GM23338 (cell line): ENCODE measurements at places on chromosomes 12 and 14. TPM values are rescaled to one million over a fixed set of nuclear protein-coding genes. Genes with fewer than 3 reads are reported as not detected.

The SLC38A4 gene
- 12.5 and 13.3 TPM in 2 replicates for total RNA-seq

The DCAF4 gene
- 30.3 and 39.3 TPM in 2 replicates for total RNA-seq

The P2RX2 gene
- 1.7 and 3.0 TPM in 2 replicates for total RNA-seq

The TAC3 gene
- total RNA-seq = 11.9 and 22.0 TPM in 2 replicates

The SMARCD1 gene
- 276 and 287 TPM in 2 replicates for total RNA-seq

The FOXA1 gene
- total RNA-seq = 1.8 TPM in 1 of 2 replicates, not detected in the other

DNA sequence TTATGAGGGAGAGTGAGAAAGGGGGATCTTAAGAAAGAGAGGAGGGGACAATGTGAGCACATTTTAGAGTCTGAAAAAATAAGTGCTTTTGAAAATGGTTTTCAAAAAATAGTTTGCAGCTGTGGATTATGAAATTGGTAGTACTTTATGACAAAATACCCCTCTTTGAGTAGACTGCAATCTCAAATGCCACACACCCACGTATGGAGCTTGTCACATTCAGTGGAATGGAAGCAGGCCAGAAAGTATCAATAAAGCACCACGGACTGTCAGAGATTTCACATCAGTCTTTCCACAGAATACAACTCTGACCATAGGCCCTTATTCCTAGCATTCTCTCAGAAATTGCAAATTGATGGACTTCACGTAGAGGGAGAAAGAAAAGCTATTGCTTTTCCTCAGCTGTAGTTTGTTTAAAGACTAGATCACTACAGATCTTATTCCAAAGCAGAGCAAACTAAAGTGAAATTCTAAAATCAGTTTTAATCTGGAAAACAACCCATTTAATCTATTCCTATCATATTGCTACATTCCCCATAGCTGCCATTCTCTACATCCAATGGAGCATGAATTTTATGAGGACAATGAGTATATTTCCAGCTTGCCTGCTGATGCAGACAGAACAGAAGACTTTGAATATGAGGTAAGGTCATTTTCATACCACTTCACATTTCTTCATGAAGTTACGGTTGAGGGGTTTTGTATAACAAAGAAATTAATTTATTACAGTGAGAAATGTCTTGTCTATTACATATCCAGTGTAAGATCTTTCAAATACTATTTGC, 321.3 kb downstream of the PDZRN4 start:
- no peak overlapping the region for H3K4me3 ChIP-seq
- H3K27me3 ChIP-seq = no peaks in the 10 kb centered on the region
- no peaks in the 10 kb centered on the region for H3K36me3 ChIP-seq

GRCh38 chr12:5997260-5997659, 52.2 kb upstream of the ANO2 start:
- H3K27me3 ChIP-seq = no peaks in the 10 kb centered on the region
- no peak for DNase-seq
- no peak overlapping the region for H3K27ac ChIP-seq
- H3K36me3 ChIP-seq = no peaks in the 10 kb centered on the region
- H3K4me1 ChIP-seq = no peaks in the 10 kb centered on the region

GRCh38 chr14:50951032-50951431, 6.7 kb upstream of the PYGL start:
- no peak overlapping the region for H3K27ac ChIP-seq
- H3K36me3 ChIP-seq = no peaks in the 10 kb centered on the region

DNA sequence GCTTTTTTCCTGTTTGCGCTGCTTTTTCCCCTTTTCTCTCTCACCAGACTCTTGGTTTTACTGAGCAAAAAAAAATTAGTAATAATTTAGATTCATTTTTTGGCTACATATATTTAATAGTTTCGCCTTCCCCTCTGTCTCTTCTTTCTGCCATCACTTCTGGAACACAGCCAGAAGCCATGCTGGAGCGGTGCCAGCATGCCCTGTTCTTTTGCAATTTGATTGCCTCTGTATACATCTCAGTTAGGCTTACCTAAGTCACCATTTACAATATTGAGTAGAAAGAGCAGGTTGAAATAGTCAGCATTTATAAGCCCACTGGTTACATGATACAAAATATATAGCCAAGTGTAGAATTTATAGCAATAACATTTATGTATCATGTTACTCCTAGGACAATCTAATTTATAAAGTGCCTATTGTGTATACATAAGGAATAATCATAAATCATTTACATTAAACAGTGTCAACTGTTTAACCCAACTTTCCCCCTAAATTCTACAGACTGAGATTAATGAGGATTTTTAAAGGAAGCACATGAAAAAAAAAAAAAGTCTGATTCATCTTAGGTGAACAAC, 413.8 kb upstream of the SOX5 start:
- no peaks in the 10 kb centered on the region for H3K27me3 ChIP-seq
- peaks cover 7% of the 10 kb centered on the region for H3K4me1 ChIP-seq
- no peak for DNase-seq
- no peak overlapping the region for H3K27ac ChIP-seq
- H3K36me3 ChIP-seq = no peaks in the 10 kb centered on the region

DNA sequence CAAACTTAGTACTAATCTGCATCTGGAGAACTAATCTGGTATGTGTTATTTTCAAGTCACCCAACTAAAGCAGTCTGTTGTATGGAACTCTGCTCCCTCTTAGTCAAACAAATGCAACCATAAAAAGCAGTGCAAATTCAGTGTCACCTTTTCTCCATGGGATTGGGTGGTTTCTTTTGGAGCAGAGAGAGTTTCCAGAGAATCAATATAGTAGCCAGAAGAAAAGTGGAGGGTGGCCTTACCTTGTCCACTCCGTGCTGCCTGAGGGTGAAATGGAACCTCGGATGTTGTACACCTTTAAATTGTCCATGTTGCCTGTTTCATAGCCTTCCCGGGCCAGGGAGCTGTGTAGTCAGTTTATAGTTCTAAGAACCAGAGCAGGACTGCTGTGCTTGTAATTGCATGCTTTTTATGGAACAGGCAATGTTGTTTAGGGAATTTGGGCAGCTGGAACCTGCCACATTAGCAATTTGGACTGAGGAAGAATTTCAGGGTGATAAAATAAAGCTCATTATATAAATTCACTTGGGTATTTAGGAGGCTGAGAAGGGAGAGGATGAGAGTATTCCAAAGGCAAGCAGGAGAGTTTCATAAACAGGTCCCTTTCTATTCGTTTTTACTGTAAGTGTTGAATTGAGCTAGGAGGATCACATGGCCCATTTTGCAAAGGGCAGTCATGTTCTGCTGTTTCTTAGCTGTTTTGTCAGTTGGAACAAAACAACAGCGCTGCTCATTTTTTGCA, 60.5 kb downstream of the CRADD start:
- H3K4me3 ChIP-seq = no peak overlapping the region
- H3K36me3 ChIP-seq = no peaks in the 10 kb centered on the region
- H3K4me1 ChIP-seq = peaks cover 35% of the 10 kb centered on the region
- no peaks in the 10 kb centered on the region for H3K27me3 ChIP-seq
- H3K27ac ChIP-seq = no peak overlapping the region
- no peak for DNase-seq

GRCh38 chr12:126030573-126030972, 965.3 kb downstream of the AACS start:
- H3K4me3 ChIP-seq = no peak overlapping the region
- no peak for DNase-seq
- H3K36me3 ChIP-seq = no peaks in the 10 kb centered on the region; the same call in 1 of the 2 replicates
- H3K27me3 ChIP-seq = no peaks in the 10 kb centered on the region
- no peak overlapping the region for H3K27ac ChIP-seq

DNA sequence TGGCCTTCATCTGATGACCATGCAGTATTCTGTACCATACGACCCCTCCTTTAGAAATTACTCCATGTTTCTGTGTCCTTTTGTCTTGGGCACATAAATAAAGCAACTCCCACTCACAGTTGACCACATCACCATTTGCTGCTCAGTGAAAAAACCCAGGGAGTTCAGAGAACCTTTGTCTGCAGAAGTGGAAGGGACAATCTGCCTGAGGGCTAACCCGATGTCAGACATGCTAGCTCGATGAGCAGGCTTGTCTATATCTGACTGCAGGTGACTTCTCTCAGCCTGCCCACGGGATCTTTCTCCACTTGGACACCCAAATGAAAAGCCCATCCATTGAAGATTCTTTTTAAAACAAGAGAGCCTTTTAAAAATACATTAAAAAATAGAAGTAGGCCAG, 45.7 kb upstream of the GRIP1 start:
- DNase-seq = no peak
- no peaks in the 10 kb centered on the region for H3K4me1 ChIP-seq
- no peak overlapping the region for H3K27ac ChIP-seq
- no peaks in the 10 kb centered on the region for H3K27me3 ChIP-seq
- H3K4me3 ChIP-seq = no peak overlapping the region

- H3K4me1 ChIP-seq = no peaks in the 10 kb centered on the region
- H3K4me3 ChIP-seq = no peak overlapping the region
- H3K27ac ChIP-seq = no peak overlapping the region
- DNase-seq = no peak
These were observed 94.7 kb downstream of the SYNE3 start for GRCh38 chr14:95421741-95422140.

DNA sequence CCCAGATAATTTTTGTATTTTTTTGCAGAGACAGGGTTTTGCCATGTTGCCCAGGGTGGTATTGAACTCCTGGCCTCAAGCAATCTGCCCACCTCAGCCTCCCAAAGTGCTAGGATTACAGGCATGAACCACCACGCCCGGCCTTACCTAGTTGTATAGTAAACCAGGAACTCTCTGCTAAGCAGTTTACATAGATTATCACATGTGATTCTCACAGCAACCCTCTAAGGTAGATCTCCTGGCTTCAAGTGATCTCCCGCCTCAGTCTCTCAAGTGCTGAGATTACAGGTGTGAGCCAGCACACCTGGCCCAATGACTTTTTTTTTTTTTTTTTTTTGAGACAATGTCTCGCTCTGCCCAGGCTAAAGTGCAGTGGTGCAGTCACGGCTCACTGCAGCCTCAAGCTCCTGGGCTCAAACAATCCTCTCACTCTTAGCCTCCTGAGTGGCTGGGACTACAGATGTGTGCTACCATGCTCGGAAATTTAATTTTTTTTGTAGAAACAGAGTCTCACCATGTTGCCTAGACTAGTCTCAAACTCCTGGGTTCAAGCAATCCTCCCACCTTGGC, 26.0 kb upstream of the ATP2A2 start:
- no peak overlapping the region for H3K27ac ChIP-seq
- H3K27me3 ChIP-seq = no peaks in the 10 kb centered on the region
- no peaks in the 10 kb centered on the region for H3K4me1 ChIP-seq
- no peak overlapping the region for H3K4me3 ChIP-seq
- no peak for DNase-seq
- H3K36me3 ChIP-seq = no peaks in the 10 kb centered on the region

- no peak overlapping the region for H3K4me3 ChIP-seq
- no peaks in the 10 kb centered on the region for H3K4me1 ChIP-seq
- no peaks in the 10 kb centered on the region for H3K27me3 ChIP-seq
- no peaks in the 10 kb centered on the region for H3K36me3 ChIP-seq
- H3K27ac ChIP-seq = no peak overlapping the region
These were observed 123.9 kb downstream of the PRMT8 start for GRCh38 chr12:3614806-3615466.

DNA sequence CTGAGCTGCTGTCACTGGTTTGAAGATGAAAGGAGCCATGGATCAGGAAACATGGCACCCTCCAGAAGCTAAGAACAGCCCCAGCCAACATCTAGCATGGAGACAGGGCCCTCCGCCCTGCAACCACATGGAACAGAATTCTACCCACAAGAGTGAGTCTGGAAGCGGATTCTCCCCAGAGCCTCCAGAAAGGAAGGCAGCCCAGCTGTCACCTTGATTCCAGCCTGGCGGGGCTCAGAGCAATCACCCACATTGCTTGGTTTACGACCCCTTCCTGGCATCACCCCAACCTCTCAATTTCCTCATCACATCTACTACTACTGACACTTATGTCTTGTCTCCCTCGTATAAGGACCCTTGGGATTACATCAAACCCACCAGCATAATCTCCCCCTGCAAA, 38.5 kb downstream of the OAS2 start:
- no peaks in the 10 kb centered on the region for H3K4me1 ChIP-seq
- H3K27ac ChIP-seq = no peak overlapping the region
- no peak overlapping the region for H3K4me3 ChIP-seq
- no peak for DNase-seq
- H3K36me3 ChIP-seq = no peaks in the 10 kb centered on the region

DNA sequence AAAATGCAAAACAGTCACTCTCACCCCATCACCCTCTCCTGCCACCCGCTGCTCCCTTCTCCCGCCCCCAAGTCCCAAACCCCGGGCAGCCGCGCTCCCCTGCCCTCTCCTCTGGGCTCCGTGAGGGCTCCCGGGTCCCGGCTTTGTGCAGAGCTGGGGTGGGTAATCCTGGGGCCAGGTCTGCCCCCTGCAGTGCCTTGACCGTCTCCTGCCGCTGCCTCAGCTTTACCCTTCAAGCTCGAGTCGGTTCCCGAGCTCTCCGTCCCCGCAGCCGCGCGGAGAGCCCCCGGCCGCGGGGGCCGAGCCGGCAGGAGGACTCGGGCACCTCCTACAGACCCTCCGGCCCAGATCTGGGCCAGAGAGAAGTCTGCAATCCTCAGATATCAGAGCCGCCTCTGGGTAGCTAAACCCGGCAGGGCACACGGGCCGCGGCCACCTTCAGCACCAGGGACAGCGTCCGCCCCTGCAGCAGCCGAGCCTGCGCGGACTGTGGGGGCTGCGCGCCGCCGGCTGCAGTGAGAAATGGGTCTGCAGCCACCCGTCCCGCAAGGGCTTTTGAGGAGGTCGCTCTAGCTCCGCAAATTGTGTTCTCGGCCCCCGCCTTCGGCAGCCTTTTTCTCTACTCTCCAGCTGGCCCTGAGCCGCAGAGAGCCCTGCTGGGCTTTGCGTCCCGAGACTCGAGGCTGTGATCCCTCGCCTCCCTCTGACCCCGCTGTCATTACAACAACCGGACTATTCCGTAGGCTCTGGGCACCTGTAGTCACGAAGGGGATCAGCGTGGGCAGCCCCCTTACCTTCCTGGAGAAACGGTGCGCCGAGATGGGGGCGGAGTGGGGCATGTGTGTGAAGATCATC, 1.2 kb downstream of the PRMT8 start:
- no peak overlapping the region for H3K27ac ChIP-seq
- H3K4me1 ChIP-seq = peaks cover 29% of the 10 kb centered on the region
- peak; percentile 91 for DNase-seq

DNA sequence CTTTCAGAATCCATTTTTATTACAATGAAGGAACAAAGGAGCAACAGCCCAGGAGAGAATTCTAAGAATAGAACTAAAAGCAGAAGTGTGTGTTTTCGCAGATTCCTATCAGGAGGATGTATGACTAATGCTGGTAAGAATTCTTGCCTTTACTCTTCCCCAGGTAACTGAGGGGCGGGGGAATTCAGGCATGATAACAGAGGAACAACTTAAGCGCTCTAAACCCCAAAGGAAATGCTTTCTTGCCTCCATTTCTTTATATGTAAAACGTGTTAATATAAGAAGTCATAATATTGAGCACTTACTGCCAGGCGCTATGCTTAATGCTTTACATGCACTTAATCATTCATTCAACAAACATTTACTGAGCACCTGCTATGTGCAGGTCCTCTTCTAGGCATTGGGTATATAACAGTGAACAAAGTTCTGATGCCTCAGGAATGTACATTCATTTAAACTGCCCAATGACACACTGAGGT, 4.5 kb downstream of the HCAR1 start:
- peak; percentile 42 for DNase-seq
- H3K4me3 ChIP-seq = no peak overlapping the region
- H3K4me1 ChIP-seq = no peaks in the 10 kb centered on the region
- no peaks in the 10 kb centered on the region for H3K36me3 ChIP-seq
